ENCODE measurements at places on chromosomes 6 and 20.
A peak's percentile ranks its signal among the peaks of the same experiment; 100 is the strongest.

- peak; percentile 80 for DNase-seq
These were observed 191.0 kb downstream of the UNC5CL start for GRCh38 chr6:40848038-40848437.

- DNase-seq = peak; percentile 79
These were observed 92.5 kb downstream of the TCP11 start for GRCh38 chr6:35048631-35049083.

- DNase-seq = no peak
These were observed 102.0 kb downstream of the ARID1B start for GRCh38 chr6:156879186-156879585.

DNA sequence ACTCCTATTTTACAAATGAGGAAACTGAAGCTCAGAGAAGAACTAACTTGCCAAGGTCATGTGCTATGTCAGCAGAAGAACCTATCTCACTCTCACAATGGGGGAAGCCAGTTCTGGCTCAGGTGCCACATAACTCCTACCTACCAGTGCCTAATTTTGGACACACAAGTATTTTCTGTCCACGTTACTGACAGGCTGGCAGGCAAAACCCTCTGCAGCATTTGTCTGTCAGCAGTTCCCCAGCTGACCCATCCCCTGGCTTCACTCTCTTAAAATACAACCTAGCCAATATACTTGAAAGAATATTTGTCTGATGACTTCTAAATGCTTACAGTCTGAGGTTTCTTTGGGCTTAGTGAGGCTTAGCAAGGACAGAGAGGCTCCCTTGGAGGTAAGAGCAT, 15.5 kb downstream of the GSS start:
- DNase-seq = no peak

DNA sequence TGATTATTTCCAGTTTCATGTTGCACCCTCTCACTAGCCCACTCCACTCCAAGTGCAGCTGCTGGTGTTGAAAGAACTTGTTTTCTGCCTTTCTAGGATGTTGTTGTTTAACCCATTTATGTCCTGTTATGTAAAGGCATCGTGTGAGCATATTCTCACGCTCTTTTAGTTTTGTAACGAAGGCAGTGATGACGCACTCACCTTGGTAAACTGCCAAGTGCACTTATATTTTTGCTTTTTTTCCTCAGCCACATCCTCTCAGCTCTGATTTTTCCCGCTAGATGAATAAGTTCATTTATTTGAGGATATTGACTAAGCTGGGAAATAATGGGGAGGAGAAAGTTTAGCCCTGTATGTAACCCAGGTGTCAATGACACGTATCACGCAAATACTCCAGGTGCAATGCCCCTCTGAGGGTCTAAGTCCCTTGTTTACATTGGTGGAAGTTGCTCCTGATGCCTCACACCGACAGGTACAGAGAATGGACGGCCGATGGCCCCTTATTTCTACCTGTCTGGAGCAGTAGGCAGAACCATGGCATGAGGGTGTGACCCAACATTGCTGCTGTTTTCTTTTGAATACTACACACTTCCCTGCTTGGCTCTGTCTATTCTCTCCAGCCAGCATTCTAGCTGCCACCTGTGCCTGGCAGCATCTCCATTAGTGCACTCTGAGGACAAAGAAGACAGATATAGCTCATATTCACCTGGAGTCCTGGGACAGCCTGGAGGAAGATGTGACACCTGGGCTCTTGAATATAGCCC, 132.7 kb upstream of the SLC24A3 start:
- DNase-seq = peak; percentile 4

DNA sequence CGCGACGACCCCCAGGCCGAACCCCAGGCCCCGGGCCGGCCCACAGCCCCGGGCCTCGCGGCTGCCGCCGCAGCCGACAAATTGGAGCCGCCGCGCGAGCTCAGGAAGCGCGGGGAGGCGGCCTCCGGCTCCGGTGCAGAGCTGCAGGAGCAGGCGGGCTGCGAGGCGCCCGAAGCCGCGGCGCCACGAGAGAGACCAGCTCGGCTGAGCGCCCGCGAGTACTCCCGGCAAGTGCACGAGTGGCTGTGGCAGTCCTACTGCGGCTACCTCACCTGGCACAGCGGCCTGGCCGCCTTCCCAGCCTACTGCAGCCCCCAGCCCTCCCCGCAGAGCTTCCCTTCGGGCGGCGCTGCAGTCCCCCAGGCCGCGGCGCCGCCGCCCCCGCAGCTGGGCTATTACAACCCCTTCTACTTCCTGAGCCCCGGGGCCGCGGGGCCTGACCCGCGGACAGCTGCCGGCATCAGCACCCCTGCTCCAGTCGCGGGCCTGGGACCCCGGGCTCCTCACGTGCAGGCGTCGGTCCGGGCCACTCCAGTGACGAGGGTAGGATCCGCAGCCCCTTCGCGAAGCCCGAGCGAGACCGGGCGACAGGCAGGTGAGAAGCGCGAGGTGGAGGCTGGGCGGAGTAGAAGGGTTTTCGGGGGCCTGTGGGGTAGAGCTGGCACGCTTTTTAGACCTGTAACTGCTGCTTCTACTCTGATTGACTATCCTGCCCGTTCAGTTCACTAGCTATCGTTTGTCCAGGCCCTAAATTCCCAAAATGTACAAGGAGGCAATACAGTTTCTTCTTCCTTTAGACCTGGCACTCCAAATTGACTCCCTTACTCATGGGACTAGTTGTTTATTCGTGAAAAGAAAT, 654 bp downstream of the FAM8A1 start:
- DNase-seq = peak; percentile 75
